Fibroblast of skin of back (primary cell): ENCODE measurements at places on chromosomes 2 and 18.

DNA sequence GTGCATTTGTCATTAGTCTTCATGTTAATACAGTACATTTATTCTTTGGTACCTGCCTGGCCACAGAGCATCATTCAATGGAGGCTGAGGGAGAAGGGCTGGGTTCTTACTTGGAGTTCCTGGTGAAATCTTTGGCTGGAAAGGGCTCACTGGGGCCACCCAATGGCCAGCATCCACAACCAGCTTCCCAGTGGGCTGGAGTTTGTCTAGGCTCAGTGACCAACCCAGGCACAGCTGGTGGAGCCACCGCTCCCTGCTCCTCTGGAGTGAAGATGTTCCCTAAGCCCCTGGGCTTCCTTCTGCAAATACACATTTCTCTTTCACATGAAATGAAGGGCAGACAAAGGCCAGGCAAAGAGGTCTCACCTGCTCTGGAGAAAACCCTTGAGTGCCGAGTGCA is 34.4 kb downstream of the EHD3 start:
- DNase-seq = no peak

DNA sequence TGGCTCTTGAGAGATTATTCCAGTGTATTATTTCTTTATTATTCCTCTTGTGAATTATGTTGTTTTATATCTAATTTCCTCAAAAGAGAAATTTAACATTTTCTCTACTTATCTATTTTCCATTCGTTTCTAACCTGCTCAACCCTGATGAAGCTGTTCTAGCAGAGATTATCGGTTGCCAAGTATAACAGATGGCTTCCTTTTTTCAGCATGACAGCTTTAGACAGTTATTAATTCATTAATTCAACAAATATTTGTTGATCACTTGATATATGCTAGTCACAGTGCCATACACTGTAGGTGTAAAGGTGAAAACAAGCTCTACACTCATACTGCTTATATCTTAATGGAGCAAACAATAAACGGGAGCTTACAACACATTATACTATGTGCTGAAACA is 137.9 kb upstream of the UBE2E3 start:
- no peak for DNase-seq

DNA sequence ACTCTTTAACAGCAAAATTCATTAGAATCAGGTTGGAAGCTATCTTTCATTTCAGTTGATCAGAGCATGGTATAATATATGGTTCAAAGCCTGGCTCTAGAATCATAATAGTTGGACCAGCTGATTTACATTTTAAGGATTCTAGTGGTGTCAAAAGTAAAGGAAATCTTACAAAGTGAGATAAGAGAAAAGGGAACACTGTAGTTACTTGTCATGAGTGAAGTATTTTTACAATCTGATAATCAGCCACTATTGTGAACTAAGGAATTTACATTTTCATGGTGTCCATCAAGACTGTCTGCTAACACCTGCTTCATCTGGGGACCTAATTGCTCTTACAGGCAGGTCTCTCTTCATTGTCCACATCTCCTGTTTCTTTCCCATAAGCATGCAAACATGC is 161.1 kb downstream of the SLC39A10 start:
- no peak for DNase-seq

DNA sequence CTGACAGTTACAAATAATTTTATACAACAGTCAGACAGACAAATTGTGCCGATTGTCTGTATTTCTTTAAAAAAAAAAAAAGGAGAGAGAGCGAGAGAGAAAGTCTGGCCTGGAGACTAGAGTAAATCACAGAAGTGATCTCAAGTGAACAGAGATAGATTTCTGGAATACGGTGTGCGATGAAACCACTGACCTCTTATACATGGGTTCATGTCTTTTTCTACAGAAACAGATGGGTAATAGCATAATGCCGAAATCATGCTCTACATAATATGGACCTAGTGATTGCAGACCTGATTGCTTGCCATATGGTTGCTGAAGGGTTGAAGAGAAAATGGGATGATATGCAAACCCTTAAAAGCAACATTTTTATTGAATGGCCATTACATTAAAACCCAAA is 403.3 kb upstream of the FANCL start:
- no peak for DNase-seq

DNA sequence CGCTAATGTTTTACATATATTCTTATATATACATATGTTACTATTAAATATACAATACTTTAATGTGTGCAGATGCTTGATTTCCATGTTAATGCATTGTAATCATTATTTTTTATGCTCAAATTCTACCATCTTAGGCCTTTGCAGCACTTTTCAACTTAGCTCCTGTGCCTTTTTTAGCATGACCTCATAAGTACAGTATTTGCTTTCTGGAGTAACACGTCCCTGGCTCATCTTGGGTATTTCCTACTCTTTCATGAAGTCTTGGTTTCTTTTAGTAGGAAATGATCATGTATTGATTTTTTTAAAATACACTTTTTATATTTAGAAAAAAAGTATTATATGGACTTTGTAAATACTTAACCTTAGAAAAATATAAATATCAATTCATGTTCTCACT is 36.5 kb downstream of the CAB39 start:
- peak; percentile 60 for DNase-seq

GRCh38 chr2:230575642-230576324 is 136.9 kb upstream of the CAB39 start:
- DNase-seq = no peak

DNA sequence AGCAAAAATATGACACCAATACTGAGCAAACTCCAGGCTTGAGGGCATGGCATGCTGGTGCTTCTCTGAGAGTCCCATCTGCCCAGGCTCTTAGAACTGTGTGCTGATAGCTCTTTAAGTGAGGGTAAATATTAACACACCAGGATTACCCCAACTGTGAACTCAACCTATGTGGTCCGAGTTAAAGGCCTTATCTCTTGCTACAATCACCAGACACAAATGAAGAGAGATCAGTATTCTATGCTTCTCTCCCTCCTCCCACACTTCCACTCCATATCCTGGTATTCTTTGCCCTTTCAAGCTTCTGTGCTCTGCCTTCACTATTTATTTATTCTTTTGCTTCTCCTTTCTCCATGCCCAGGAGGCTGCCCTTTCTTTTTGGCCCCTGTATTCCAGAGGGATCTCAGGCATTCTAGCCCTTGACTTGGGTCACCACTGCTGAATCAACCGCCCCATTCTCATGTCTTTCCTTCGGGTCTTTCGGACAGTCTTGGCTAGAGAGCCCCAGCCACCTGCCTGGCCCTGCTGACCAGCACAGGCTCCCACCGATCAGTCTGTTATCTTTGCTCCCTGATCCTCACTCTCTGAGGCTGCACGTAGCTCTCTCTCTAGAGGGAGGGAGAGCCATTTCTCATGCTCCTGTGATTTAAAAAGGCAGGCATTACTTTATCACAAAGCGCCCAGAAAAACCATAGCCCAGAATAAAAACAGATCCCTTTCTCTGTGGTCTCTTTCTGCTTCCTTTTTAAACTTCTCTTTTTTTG is 17.2 kb upstream of the HK2 start:
- DNase-seq = no peak

DNA sequence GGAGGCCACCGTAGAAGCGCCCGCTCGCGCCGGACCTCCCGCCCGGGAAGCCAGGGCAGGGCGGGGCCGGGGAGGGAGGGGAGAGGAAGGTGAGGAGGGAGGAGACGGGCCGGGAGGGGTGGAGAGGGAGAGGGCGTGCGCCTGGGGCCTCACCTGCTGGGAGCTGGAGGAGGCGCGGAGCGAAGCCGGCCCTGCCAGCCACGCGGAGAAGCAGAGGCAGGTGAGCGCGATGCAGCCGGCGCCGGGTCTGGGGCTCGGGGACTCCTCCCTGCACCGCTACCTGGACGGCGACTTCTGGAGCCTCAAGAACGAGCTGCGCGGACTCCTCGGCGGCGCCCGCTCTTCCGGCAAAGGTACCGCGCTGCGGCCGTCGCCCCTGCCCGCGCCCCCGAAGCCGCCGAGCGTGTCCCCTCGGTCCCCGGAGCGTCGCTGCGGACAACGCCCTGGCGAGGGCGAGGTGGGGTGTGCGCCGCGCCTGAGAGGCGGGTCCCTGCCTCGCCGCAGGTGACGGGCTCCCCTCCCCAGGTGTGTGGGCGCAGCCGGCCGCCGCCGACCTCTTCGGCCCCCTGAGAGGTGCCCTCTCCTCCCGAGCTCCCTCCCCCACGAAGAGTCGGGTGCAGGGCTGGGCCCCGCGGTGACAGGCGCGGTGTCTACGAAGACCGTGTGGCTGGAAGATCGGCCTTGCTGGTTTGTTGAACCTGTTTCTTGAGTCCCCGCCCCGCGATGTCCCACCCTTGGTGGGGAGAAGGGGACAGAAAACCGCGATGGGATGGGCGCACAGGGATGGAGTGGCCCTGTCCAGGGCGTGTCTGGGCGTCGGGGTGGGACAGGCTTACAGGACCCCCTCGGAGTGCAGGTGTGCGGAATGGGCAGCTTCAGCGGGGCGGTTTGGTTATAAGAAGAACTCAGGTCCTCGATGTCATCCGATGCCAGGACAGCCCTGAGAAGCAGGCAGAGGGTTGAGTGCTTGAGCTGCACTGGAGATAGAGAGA is at the start of gene ACOXL:
Gene ACOXL (plus strand): TSS at position 152 of the 992 bp plus-strand sequence. CDS start 35,817 bp downstream, outside the sequence.
- no peak for DNase-seq

DNA sequence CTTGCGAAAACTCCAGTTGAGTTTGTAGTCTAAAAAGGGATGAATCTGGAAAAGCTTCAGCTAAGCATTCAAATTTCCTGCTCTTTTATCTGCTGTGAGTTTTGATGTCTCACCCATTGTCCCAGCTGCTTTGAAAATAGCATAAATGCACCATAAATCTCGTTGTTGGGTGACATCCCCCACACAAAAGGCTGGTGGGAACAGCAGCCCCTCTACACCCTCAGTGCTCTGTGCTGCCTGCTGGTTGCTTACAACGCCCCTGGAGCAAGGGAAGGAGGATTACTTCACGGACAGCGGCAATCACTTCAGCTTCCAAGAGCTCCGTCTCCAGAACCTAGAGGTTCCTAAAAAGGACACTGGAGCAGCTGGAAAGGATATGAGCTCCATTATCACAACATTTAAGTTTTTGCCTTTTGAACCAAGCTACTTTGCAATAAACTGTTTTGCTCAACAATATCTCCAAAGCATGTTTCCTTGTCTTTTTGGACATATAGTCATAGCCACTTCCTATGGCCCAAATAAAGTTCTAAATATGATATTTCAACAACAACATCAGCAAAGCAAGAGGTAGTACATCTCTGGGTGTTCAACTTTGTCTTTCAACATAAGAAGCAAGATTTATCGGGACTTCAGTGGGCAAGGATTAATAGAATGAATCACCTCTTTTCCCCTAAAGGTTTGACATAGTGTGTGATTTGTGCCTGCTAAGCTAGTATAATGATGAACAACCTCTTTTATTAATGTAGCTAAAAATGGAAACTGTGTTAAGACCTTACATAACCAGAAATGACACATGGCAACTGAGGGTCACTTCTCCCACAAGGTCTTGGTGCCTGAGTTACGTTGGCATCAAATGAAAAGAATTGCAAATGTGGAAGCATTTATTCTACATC is 413.5 kb downstream of the TXNL1 start:
- no peak for DNase-seq

DNA sequence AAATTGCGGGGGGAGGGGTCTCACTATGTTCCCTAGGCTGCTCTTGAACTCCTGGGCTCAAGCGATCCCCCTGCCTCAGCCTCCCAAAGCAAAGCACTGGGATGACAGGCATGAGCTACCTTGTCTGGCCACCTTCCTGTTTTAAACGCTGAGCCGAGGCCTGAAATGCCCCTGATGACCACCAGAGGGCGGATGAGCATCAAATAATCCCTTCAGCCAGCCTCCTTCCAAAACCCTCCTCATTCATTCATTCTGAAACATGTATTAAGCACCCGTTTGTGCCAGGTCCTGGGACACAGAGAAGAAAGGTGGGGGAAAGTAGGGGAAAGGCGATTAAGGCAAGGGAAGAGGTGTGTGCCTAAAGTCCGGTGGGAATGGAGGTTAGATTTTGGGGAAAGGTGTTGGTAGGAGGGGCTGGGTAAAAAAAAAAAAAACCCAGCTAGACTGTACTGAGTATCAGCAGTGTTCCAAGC is 30.7 kb upstream of the PTMA start:
- DNase-seq = peak; percentile 77

DNA sequence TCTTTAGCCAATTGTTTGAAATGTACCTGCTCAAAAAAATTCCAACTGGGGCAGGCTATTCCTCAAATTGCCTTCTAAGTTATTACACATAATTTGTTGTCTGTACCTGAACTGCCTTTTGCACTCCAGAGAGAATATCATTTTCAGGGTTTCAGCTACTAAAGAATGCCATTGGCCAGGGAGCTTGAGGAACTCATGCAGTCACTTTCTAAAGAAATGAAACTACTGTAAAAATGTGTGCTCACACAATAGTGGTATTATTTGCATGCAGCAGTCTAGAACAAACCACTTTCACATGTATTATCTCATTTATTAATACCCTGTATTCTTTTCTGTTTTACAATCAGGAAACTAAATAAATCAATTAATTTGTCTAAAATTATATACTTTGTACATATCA is 152.2 kb downstream of the PID1 start:
- DNase-seq = no peak

DNA sequence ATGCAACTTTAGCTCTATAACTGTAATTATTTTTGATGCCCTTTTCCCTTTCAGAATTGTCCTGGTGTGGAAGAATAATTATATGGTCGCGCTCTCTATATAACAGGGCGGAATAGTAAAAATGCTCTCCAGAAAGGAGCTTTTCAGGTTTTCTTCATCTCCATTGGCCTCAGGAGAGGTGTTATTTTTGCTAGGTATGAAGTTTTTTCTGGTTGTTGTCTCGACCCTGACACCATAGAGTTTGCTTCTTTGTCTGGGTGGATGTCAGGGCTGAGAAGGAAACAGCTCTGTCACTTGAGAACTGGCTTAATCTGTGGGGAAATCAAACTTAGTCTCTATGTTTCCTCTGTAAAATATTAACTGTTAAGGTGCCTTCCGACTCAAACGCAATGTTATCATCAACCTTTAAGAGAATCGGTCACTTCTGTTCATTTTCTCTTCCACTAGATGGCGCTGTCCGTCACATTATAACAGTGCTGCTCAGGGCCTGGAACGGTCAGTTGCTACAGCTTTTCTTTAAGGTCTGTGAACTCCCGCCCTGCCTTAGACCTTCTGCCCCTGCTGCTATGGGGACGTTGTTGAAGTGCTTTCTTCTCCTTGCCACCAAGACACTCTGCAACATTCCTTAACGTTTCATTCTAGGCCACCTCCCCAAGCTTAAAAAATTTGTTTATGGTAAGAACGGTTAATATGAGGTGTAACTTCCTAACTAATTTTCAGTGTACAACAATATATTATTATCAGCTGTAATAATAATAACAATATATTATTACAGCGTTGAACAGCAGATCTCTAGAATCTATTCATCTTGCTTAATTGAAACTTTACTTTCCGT is 23.8 kb upstream of the SERPINB12 start:
- DNase-seq = peak; percentile 72

DNA sequence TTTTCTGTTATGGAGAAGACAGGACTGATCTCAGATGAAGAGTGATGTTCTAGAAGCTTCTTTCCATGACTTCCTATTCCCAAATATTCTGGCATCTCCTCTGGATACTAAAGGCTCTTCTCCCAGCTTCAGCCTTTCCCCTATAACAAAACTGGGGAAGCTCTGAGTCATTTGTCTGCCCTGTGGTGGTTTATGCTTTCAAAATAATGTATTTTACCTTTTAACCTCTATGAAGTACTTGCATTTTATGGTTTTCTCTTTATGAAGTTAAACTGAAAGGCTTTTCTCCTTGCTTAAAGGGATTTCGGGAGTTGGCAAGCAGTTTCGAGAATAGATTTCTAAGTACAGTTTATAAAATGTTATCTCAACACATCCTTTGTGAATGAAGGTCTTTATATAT is 104.4 kb downstream of the TANC1 start:
- DNase-seq = peak; percentile 58
